ENCODE measurements at places on chromosomes 3 and 15.

GRCh38 chr3:131110087-131110486 is 83.4 kb downstream of the NEK11 start:
- no peak for DNase-seq

GRCh38 chr3:170815340-170815739 is 54.7 kb downstream of the RPL22L1 start:
- DNase-seq, result no peak

DNA sequence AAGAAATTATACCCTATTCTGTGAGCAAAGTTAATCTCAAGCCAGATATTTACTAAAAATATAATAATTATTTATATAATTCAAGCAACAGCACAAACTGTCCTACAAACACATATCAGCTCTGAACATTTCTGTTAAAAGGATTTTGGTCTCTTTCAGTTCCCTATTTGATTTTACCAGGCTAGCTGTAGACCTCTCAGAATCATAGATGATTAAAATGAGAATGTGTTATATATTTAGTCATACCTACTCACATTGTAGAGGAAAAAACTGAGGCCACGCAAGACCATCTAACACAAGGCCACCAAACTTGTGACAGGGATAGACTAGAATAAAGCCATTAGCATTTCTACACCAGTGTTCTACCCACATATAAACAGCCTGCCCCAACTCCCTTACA is 28.5 kb downstream of the ACKR4 start:
- DNase-seq, result peak; percentile 7

DNA sequence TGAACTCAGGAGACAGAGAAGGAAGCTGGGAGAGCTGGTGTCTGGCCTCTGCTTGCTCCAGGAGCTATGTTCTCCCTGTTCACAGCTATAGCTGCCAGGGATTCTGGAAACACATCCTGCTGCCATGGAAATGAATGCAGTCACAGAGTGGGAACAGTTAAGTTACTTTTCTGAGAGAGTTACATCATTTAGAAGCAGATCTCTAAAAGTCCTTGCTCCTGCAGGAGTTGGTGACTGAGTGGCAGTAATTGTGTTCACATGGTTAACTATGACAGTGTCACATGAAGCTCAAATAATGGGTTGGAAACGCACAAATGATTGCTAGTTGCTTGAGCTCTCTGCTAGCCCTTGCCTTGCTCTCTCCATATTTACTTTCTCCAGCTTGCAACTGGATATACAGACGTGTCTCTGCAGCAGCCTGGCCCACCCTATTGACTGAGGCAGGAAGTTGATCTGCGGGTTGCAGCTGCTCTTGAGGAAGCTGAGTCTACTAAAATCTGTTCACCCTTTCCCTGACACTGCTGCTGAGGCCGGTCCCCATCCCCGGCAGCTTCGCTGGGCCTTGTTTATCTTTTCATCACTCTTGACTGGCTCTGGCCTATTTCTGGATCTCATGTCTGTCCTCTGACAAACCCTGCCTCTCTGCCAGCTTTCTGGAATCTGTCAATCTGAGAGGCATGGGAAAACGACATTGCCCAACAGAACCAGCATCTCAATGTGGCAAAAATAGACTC is 16.7 kb upstream of the ISLR start:
- DNase-seq, result no peak

- no peak for DNase-seq
These were observed 238.6 kb upstream of the CHRM5 start for GRCh38 chr15:33729653-33730052.

DNA sequence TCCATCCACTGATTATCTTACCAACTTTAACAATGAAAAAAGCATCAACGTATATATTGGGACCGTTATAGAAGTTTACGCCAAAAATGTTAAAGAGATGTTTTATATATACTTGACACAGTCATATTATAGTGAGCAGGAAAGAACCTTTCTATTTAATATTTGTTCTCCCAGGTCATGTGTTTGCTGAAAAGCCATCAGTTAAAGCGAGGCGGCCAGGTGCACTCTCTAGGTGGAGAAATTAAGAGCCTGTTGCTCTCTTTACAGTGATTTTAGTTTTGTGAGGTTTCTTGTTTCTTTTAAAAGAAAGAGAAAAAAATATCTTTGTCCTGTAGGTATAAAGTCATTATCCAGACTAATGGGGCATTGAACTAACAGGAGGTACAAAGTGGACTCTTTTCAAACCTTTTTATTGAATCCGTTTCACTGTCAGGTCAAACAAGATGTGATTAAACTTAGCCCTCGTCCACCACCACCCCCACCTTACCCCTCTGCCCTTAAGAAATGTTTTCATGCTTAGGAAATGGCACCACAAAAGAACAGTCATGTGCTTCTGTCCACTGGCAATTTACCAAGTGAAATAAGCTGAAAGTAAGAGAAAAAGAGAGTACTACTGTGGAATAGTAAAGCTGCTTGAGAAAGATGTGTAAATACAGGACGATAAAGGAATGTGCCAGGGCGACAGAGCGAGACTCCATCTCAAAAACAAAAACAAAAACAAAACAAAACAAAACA is 279.9 kb downstream of the PTPRG start:
- no peak for DNase-seq

GRCh38 chr15:80785335-80785734 is 6.2 kb downstream of the CEMIP start:
- DNase-seq, result no peak

GRCh38 chr15:72758182-72758581 is 25.4 kb downstream of the ADPGK start:
- no peak for DNase-seq

GRCh38 chr3:141998669-141999290 is 122.3 kb downstream of the ATP1B3 start:
- no peak for DNase-seq

DNA sequence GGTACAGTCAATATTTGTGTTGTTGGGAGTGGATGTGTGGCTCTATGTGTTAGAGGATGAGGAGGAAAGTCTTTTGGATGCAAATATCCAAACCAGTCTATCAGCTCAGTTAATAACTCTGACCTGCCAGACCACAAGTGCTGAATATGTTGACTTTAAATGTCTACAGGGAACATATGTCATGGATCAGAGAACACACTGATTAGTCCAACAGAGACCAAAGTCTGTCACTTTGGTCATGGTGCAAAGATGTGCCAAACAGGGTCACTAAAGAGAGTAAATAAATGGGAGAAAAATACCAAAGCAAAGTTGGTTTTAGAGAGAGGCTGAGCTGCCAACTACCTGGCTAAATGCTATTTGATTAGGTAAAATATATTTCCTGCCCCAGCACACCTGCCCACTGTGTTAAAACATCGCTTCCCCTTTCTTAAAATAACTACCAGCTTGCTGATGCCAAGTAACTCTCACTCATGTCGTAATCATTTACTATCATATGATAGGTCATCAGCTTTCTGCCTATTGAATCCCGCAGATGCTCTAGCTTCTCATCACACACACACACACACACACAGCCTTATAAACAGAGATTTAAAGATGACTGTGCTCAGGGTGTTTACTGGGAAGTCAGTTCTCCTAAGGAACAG is 173.3 kb downstream of the PDZRN3 start:
- DNase-seq, result no peak

DNA sequence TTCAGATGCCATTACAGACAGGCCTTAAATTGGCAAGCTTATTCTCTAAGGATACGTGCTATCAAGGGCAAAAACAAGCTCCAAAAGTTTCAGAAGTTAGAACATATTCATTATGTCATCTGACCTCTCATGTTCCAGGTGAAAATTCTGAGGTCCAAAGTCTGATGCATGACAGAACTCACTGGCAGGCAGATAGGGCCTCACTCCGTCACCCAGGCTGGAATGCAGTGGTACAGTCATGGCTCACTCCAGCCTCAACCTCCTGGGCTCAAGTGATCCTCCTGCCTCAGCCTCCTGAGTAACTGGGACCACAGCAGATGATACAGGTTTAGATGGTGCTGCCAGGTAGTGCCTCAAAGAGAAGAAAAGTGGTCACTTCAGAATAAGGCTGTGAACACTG is 15.5 kb downstream of the MRPS25 start:
- no peak for DNase-seq

DNA sequence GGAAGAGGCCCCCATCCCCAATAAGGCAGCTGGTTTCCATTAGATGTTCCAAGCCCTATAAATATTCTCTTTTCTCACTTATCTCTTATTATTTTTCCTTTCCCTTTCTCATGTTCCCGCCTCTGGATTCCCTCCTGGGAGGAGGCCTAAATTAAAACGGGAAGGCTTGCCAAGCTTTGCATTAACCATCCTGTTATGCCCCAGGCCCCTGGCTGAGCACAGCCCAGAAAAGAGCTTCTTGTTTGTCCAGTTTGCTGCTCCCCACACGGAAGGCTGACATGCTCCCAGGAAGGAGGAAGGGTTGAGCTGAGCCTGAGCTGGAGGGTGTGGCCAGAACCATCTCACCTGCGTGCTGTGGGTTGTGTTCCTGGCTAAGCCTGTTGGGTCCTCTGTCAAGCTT is 63.1 kb upstream of the BOC start:
- DNase-seq, result no peak

DNA sequence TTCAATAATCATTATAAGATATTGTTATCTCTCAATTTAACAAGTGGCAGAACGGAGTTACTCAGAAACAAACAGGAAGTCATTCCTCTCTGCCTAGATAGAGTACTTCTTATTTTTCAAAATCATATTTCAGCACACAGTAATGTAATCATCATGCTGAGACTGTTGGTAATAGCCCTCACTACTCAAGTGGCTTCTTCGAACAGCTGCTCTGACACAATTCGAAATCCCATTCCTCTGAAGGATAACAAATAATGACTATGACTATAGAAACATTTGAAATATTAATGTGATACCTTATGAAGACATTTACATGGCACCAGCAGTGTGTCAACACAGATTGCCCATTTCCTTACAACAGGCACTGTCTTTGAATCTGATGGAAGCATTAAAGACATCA is 1249.8 kb downstream of the NSUN3 start:
- no peak for DNase-seq

GRCh38 chr3:33773637-33774036 is 24.8 kb upstream of the PDCD6IP start:
- no peak for DNase-seq

DNA sequence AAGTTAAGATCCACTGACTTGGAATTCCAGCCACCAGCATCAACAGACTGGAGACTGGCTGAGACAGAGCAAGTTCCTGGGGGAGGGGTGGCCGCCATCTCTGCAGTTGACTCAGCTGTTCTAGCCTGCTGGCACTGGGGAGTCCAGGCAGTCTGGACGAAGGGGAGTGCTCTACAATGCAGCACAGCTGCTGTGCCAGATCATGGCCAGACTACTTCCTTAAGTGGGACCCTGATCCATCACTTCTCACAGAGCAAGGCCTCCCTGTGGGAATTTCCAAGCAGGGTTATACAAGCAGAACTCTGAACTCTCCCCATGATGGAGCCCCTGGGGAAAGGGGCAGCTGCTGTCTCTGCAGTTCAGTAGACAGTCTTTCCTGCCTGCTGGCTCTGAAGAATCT is 35.2 kb downstream of the PYGO1 start:
- DNase-seq, result no peak
